Type B pancreatic cell (in vitro differentiated cells): ENCODE measurements at places on chromosomes 4 and X.

GRCh38 chr4:101851672-101852071 lies 61.1 kb downstream of the BANK1 start:
- no peaks in the 10 kb centered on the region for H3K27me3 ChIP-seq
- H3K4me1 ChIP-seq = peaks cover 5% of the 10 kb centered on the region
- no peak overlapping the region for H3K27ac ChIP-seq
- H3K4me3 ChIP-seq = no peak overlapping the region
- DNase-seq = no peak
- no peaks in the 10 kb centered on the region for H3K36me3 ChIP-seq

GRCh38 chrX:34563061-34563460 lies 94.0 kb downstream of the TMEM47 start:
- H3K4me3 ChIP-seq = no peak overlapping the region
- no peaks in the 10 kb centered on the region for H3K36me3 ChIP-seq
- H3K4me1 ChIP-seq = peaks cover 6% of the 10 kb centered on the region
- H3K27ac ChIP-seq = no peak overlapping the region

- no peaks in the 10 kb centered on the region for H3K27me3 ChIP-seq
- H3K4me3 ChIP-seq = no peak overlapping the region
- no peak for DNase-seq
- no peaks in the 10 kb centered on the region for H3K4me1 ChIP-seq
These were observed 89.6 kb downstream of the C4orf51 start for GRCh38 chr4:145769450-145770037.

DNA sequence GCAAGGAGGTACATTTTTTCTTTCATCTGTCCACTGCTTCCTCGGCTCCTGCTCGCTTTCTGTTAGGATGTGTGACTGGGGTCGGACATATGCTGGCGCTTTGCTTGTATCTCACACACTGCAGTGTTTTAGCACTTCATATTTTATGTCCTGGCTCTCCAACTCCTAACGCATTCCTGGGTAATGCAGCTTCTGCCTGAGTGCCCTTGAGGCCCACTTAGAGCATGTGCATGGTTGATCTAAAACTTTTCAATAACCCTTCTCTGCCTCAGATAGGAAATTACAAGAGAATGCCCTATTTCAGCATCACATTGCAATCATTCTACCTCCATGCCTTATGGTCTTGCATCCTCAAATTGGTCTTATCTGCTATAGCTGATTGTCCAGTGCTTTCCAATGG lies 65.3 kb downstream of the NEIL3 start:
- H3K4me1 ChIP-seq = peaks cover 9% of the 10 kb centered on the region
- no peak for DNase-seq
- no peak overlapping the region for H3K27ac ChIP-seq
- H3K27me3 ChIP-seq = peaks cover 8% of the 10 kb centered on the region
- H3K4me3 ChIP-seq = no peak overlapping the region

DNA sequence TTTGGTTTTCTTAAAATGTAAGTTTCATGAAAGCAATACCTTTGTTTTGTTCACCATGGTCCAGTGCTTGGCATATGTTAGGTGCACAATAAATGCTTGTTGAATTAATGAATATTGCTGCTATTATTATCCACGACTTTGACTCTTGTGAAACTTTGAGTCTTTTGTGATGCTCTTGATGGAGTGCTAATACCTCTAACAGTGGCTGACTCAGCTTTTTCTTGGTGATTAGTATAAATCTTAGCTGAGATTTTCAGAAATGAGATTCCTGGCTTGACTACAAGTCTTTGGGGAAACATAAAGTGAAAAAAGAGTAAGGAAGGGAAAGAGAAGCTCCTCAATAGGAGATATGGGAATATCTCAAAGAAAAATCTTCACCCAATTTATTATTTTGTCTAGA lies 375.2 kb upstream of the RPS6KA3 start:
- peaks cover 3% of the 10 kb centered on the region for H3K27me3 ChIP-seq
- no peaks in the 10 kb centered on the region for H3K36me3 ChIP-seq
- no peak overlapping the region for H3K27ac ChIP-seq
- H3K4me3 ChIP-seq = no peak overlapping the region

DNA sequence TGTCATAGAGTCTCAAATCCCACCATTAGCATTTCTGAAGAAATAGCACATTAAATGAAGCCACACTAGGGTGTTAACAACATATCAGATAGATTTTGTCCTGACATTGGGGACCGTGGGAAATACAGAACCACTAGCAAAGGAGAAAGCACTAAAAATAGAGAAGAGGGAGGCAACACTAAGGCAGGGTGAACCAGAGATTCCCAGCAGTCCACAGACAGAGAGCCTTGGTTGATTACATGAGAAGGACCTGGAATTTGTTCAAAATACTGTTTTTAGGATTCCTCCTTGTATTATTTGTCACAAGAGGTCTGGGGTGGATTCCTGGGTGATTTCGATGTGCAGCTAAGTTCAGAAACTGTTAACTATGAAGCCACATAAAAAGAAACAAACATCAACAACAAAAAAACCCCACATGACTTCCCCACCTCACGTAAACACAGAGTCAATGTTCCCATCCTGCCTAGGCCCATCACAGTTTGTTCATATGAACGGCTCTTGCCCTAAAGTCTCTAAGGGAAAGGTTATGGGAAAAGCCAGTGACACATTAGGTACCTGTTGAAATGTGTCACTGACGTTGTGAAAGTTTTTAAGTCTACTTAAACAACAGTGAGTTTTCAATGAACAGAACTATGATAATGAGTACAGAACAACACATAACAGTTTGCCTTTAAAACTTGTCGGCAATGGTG lies 23.6 kb upstream of the GRSF1 start:
- no peaks in the 10 kb centered on the region for H3K27me3 ChIP-seq
- no peaks in the 10 kb centered on the region for H3K36me3 ChIP-seq
- no peak overlapping the region for H3K27ac ChIP-seq
- DNase-seq = no peak

DNA sequence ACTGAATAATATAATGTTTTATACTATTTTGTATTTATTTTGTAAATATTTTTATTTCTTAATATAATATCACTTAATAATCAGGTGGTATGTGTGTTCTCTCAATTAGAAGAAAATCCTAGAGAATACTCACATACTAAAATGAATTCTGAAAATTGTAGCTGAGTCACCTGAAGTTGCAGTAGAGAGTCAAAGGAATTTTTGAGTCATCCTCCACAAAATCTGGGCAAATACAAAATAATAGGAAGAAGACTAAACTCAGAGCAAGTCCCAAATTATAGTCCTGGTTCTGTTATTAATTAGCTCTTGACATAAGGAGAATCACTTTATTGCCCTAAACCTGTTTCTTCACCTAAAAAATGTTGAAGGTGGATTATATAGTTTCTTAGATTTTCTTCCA lies 57.8 kb downstream of the SPATA4 start:
- H3K4me1 ChIP-seq = no peaks in the 10 kb centered on the region
- H3K4me3 ChIP-seq = no peak overlapping the region
- DNase-seq = no peak

DNA sequence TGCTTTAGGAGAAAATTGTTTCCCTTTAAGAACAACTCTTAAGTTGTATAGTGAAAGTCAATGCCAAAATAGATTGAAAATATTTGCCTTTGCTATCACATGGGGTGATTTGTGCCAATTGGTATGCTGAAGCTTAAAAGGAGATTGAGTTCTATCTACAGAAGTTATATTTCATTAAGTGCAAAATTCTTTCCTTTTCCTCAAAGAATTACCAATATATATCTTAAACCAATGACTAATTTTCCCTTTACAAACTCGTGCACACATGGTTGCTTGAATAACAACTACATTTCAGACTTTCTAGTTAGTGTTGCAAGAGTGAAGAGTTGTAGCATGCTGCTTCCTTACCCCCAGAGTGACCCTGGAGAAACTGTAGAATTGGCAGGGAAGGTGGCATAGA lies 990.0 kb upstream of the PABPC4L start:
- no peak overlapping the region for H3K27ac ChIP-seq
- no peak for DNase-seq
- no peak overlapping the region for H3K4me3 ChIP-seq
- no peaks in the 10 kb centered on the region for H3K4me1 ChIP-seq
- no peaks in the 10 kb centered on the region for H3K36me3 ChIP-seq
- H3K27me3 ChIP-seq = no peaks in the 10 kb centered on the region

DNA sequence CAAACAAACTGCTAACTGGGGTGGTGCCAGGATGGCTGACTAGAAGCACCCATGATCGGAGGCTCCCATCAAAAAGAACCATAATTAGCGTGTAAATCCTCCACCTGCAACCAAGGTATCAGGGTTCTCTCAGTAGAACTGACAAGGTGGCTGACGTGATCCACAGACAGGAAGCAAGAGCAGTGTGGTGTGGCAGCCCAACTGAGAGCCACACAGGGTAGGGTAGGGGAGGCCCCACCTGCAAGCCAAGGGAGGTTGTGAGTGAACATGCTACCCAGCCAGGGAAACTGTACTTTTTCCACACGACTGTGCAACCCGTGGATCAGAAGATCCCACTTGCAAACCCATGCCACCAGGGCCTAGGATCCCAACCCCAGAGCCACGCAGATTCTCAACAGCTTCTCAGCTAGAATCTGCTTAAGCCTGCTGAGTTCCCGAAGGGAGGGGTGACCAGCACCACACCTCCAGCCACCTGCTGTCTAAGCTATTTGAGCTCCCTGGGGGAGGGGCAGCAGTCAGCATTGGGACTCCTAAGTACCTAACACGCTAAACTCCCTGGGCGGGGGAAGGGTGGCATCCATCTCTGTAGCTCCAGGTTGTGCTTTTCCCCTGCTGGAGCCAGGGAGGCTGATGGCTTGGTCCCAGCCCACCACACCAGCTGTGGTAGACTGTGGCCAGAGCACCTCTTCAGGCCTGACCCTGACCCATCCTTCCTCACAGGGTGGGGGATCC lies 425.1 kb downstream of the GPM6A start:
- no peak for DNase-seq
- no peaks in the 10 kb centered on the region for H3K4me1 ChIP-seq
- H3K4me3 ChIP-seq = no peak overlapping the region
- no peaks in the 10 kb centered on the region for H3K27me3 ChIP-seq

DNA sequence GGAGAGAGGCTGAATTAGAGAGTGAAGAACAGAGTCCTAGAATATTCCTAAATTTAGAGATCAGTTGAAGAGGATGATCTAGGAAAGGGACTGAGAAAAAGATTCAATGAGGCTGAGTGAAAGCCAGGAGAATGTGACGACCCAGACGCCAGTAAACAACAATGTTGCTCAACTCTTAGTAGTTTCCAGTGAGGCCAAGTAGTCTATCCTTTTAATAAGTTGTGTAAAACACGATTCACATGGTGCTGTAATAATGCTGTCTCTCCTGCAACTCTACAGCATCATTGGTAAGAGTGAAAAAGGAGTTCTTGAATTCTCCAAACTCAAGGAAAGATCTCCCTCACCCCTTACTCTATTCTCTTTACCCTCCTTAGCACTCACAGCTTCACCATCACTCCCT lies 140.3 kb downstream of the CFAP299 start:
- no peak overlapping the region for H3K27ac ChIP-seq
- peaks cover 5% of the 10 kb centered on the region for H3K4me1 ChIP-seq
- H3K27me3 ChIP-seq = peaks cover 4% of the 10 kb centered on the region
- H3K4me3 ChIP-seq = no peak overlapping the region

- DNase-seq = no peak
- no peaks in the 10 kb centered on the region for H3K36me3 ChIP-seq
- H3K4me3 ChIP-seq = no peak overlapping the region
These were observed 15.2 kb upstream of the SCOC start for GRCh38 chr4:140358281-140358680.

- H3K36me3 ChIP-seq = peaks cover 24% of the 10 kb centered on the region
- H3K27me3 ChIP-seq = no peaks in the 10 kb centered on the region
- no peak for DNase-seq
- peak overlapping the region; percentile 97 for H3K27ac ChIP-seq
- H3K4me1 ChIP-seq = peaks cover 5% of the 10 kb centered on the region
- peak overlapping the region; percentile 22 for H3K4me3 ChIP-seq
These were observed 96.8 kb downstream of the PDLIM5 start for GRCh38 chr4:94548571-94548970.
